ENCODE measurements at places on chromosomes 5 and 9.

DNA sequence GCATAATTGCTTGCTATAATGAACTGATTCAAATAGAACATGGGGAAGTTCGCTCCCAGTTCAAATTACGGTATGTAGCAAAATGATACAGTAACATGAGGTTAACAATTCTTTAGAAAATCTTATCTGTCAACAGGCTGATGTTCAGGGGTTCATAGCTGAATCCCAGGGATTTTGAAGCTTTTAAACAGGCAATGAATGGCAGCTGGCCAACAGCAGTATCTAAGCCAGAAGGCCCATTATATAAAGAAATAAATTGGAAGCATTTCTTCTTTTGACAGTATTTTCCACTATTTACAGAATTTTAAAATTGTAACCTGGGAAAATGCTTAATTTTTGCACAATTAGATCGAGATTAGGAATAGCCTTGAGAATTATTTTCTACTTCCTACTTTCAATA, 126.8 kb downstream of the PDE8B start:
- DNase-seq, result no peak

DNA sequence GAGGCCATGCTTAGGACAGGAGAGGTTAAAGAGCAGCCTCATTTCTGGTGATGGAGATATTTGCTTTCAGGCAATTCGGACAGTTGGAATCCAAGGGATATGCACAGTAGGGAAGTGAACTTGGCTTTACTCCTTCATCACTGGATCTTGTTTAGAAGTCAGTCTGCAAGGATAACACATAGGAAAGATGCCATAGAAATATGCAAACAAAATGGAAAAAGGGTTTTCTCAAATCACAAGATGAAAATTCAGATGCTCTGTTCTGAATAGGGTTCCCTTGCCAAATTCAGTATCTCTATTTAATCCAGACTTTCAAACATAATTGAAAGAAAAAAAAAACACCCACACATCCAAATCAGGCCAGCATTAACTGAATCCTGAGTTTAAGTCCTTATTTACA, 166.9 kb downstream of the MEF2C start:
- DNase-seq, result no peak

DNA sequence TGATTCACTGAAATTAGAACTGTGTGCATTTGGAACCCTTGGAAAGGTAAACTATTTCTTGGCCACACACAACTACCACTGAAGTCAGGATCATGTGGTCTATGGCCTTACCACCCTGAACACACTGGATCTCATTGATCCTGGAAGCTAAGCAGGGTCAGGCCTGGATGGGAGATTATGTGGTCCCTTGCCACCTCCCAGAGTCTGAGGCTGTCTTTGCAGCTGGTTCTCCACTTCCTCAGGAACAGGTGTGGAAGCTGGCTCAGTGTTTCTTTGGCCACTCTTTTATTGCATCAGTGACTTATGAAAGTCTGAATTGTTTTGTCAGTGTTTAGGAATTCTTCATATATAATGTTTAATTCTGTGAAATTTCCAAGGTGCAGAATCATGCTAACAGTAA, 89.2 kb downstream of the TEK start:
- DNase-seq, result no peak

- no peak for DNase-seq
These were observed 105.5 kb downstream of the FEM1C start for GRCh38 chr5:115439042-115439441.
